ENCODE measurements at places on chromosomes 5 and 9. TPM values are rescaled to one million over a fixed set of nuclear protein-coding genes. Genes with fewer than 3 reads are reported as not detected.
A peak's percentile ranks its signal among the peaks of the same experiment; 100 is the strongest.

The CDH9 gene
- not detected for total RNA-seq

DNA sequence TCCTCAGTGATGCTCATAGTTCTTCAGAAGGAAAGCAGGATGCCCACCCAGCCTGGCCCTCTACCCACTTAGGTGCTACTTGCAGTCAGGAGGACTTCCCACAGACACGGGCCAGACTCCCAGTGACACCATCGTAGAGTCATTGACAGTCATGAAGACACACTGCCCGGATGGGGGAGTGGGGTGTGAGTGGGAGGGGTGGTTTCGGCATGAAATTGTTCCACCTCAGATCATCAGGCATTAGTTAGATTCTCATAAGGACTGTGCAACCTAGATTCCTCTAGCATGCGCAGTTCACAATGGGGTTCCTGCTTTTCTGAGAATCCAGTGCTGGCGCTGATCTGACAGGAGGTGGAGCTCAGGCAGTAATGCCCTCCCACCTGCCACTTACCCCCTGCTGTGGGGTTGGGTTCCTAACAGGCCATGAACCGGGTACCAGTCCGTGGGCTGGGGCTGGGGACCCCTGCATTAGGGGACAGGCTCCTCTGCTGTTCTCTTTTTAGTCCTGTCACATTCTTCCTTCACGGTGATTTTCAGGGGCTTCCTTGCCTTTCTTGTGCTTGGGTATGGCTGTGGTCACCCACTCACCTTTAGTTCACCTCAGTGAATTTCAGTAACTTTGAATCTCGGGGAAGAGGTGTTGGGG is 88.2 kb upstream of the ANKRD55 start:
- no peak overlapping the region for H3K4me3 ChIP-seq
- H3K36me3 ChIP-seq, result no peaks in the 10 kb centered on the region
- no peaks in the 10 kb centered on the region for H3K27me3 ChIP-seq
- no peak overlapping the region for H3K27ac ChIP-seq
- DNase-seq, result no peak

DNA sequence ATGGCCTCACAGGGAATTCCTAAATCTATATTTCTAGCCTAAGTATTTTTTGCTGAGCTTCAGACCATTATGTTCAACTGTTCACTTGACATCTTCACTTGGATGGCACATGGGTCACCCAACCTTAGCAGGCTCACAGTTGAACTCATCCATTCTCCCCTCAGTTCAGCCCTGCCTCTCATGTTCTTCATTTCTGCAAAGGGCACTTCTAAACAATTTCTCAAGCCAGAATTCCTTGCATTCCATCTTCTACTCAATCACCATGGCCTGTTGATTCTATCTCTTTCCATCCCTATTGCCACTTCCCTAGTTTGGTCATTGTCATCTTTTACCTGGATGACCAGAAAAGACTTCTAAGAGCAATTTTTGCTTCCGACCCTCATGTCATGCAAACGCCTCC is 7.3 kb upstream of the RGS3 start:
- peaks cover 33% of the 10 kb centered on the region for H3K4me1 ChIP-seq
- no peak for DNase-seq
- peak overlapping the region; percentile 99 for H3K27ac ChIP-seq
- H3K36me3 ChIP-seq, result no peaks in the 10 kb centered on the region
- no peak overlapping the region for H3K4me3 ChIP-seq
- no peaks in the 10 kb centered on the region for H3K27me3 ChIP-seq

DNA sequence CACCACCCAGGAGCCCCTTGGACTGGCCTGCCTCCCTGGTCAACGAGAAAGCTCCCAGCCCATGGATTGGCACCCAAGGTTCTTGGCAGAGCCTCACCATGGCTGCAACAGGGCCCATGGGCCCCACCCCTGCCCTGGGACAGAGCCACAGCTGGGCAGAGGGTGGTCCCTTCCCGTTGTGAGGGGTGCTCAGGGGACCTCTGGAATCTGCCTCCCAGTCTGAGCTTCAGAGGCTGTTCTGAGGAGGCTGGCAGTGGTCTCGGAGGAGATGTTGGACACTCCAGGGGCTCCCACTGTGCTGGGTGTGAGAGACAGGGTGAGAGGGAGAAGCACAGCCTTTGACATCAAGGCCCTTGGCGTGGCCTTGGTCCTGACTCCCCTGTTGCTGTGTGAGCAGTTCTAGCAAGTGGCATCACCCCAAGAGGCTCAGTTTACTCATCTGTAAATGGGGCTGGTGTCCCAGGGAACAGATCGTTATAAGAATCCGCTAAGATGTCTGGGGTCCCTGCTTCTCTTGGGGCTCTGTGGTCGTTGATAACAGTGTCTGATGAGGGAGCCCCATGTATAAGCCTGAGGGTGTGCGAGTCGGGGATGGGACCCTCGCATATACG is 33.0 kb downstream of the LHX3 start:
- no peak overlapping the region for H3K27ac ChIP-seq
- no peak for DNase-seq
- peaks cover 4% of the 10 kb centered on the region for H3K4me1 ChIP-seq
- H3K27me3 ChIP-seq, result no peaks in the 10 kb centered on the region
- H3K4me3 ChIP-seq, result no peak overlapping the region
- H3K36me3 ChIP-seq, result no peaks in the 10 kb centered on the region

The BOD1 gene
- 94.9 TPM for total RNA-seq

- H3K27me3 ChIP-seq, result no peaks in the 10 kb centered on the region
- H3K4me3 ChIP-seq, result no peak overlapping the region
- no peaks in the 10 kb centered on the region for H3K36me3 ChIP-seq
- no peaks in the 10 kb centered on the region for H3K4me1 ChIP-seq
Measured at GRCh38 chr5:109309326-109310063, 100.3 kb downstream of the PJA2 start.

The AMBP gene
- total RNA-seq, result not detected

DNA sequence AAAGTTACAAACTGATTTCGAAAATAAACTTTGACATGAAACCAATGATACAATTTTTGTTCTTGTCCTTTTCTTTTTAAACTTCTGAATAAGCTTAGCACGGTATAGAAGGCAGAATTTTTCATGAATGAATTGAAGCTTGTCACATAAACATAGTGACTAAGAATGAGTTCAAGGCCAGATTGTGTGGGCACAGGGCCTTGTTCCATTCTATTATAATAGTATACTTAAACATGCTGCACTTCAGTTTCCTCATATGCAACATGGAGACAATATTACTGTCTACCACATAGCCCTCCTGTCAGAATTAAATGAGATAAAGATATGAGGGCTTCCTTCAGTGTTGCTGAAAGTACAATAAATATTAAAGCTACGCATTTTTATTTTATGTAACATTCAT is 204.2 kb upstream of the HAPLN1 start:
- H3K27ac ChIP-seq, result peak overlapping the region; percentile 89
- H3K4me3 ChIP-seq, result no peak overlapping the region
- DNase-seq, result no peak
- H3K27me3 ChIP-seq, result no peaks in the 10 kb centered on the region
- H3K4me1 ChIP-seq, result peaks cover 33% of the 10 kb centered on the region

DNA sequence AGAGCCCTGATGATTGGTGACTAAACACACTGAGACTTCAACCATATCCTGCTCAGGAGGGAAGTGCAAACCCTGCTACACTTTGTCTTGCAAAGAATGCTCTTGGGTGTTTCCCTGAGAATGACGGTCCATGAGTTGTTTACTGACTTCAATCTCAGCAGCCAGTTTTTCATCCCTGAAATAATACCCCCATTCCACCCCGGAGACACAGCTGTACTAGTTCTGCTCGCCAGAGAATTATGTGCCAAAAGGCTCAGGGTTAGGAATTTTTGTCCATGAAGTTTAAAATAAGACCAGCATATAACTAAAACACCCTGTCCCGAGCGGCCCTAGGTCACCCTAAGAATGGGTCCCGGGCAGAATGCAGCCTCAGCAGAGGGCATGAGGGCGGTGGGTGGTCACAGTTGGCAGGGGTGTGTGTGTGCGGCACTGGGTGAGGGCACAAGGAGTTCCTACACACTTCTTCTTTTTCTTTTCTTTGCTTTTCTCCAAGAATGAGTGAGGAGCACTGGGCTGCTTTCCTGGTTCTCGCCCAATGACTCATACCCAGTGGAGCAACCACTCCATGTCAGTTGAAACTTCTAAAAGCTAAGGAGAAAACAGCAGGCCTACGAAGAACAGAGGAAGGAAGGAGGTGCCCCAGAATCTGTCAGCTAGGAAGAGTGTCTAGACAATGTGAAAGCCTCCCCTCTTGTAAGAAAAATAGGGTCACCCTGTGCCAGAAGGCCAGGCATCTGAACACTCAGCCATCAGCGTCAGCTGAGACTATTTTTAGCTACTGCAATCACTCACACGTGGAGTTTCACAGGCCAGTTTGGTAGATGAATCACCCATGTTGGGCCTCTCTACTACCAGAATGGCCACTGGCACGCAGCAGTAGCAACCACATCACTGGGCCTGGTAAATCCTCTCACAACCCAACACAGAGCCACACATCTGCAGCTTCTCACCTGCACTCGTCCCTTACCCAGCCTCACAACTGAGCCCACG is 105.9 kb downstream of the DPYSL3 start:
- H3K4me3 ChIP-seq, result no peak overlapping the region
- no peaks in the 10 kb centered on the region for H3K27me3 ChIP-seq
- peak; percentile 98 for DNase-seq

- H3K4me3 ChIP-seq, result no peak overlapping the region
- H3K27ac ChIP-seq, result no peak overlapping the region
- H3K36me3 ChIP-seq, result no peaks in the 10 kb centered on the region
- H3K4me1 ChIP-seq, result no peaks in the 10 kb centered on the region
- DNase-seq, result no peak
Measured at GRCh38 chr5:113871972-113872371, 358.5 kb downstream of the YTHDC2 start.

The CDH6 gene
- total RNA-seq, result 0.04 TPM

The IL5 gene
- total RNA-seq, result not detected

GRCh38 chr9:17005056-17005823 is 129.6 kb upstream of the CNTLN start:
- no peak overlapping the region for H3K4me3 ChIP-seq
- H3K27me3 ChIP-seq, result no peaks in the 10 kb centered on the region
- no peak overlapping the region for H3K27ac ChIP-seq
- DNase-seq, result peak; percentile 86
- no peaks in the 10 kb centered on the region for H3K36me3 ChIP-seq

The CDX1 gene
- not detected for total RNA-seq

The RNF208 gene
- 19.3 TPM for total RNA-seq

GRCh38 chr5:7518947-7519560 is 123.1 kb downstream of the ADCY2 start:
- DNase-seq, result no peak
- no peak overlapping the region for H3K4me3 ChIP-seq
- no peaks in the 10 kb centered on the region for H3K4me1 ChIP-seq
- no peaks in the 10 kb centered on the region for H3K36me3 ChIP-seq

- H3K27ac ChIP-seq, result no peak overlapping the region
- no peaks in the 10 kb centered on the region for H3K27me3 ChIP-seq
- H3K4me3 ChIP-seq, result no peak overlapping the region
- no peaks in the 10 kb centered on the region for H3K36me3 ChIP-seq
Measured at GRCh38 chr5:67855523-67855922, 360.0 kb upstream of the PIK3R1 start.

GRCh38 chr5:160887780-160888179 is 35.8 kb upstream of the ATP10B start:
- H3K4me3 ChIP-seq, result no peak overlapping the region
- H3K4me1 ChIP-seq, result no peaks in the 10 kb centered on the region
- no peak for DNase-seq
- no peaks in the 10 kb centered on the region for H3K36me3 ChIP-seq

The ELOVL7 gene
- total RNA-seq, result 0.42 TPM

The FLT4 gene
- 5.3 TPM for total RNA-seq

GRCh38 chr9:92094655-92095054 is 20.6 kb downstream of the SPTLC1 start:
- no peaks in the 10 kb centered on the region for H3K36me3 ChIP-seq
- no peak for DNase-seq
- no peak overlapping the region for H3K27ac ChIP-seq
- H3K4me1 ChIP-seq, result peaks cover 8% of the 10 kb centered on the region

The HTR4 gene
- 2.3 TPM for total RNA-seq

The LTC4S gene
- 10.2 TPM for total RNA-seq

DNA sequence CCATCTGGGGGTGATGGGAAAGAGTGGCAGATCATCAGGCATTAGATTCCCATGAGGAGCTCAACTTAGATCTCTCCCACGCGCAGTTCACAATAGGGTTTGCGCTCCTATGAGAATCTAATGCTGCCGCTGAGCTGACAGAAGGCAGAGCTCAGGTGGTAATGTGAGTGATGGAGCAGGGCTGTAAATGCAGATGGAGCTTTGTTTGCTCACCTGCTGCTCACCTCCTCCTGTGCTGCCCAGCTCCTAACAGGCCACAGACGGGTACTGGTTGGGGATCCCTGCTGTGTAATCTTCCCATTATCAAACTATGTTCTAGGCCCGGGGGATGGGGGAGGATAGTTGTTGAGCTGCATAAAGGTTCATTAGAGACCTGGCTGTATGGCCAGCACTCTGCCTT is 58.4 kb downstream of the UGCG start:
- H3K36me3 ChIP-seq, result no peaks in the 10 kb centered on the region
- DNase-seq, result no peak
- no peaks in the 10 kb centered on the region for H3K27me3 ChIP-seq
- H3K4me1 ChIP-seq, result peaks cover 10% of the 10 kb centered on the region
- H3K27ac ChIP-seq, result no peak overlapping the region

GRCh38 chr5:68289498-68289897 is 73.9 kb downstream of the PIK3R1 start:
- H3K4me1 ChIP-seq, result peaks cover 44% of the 10 kb centered on the region
- H3K27ac ChIP-seq, result peak overlapping the region; percentile 93
- H3K27me3 ChIP-seq, result no peaks in the 10 kb centered on the region

DNA sequence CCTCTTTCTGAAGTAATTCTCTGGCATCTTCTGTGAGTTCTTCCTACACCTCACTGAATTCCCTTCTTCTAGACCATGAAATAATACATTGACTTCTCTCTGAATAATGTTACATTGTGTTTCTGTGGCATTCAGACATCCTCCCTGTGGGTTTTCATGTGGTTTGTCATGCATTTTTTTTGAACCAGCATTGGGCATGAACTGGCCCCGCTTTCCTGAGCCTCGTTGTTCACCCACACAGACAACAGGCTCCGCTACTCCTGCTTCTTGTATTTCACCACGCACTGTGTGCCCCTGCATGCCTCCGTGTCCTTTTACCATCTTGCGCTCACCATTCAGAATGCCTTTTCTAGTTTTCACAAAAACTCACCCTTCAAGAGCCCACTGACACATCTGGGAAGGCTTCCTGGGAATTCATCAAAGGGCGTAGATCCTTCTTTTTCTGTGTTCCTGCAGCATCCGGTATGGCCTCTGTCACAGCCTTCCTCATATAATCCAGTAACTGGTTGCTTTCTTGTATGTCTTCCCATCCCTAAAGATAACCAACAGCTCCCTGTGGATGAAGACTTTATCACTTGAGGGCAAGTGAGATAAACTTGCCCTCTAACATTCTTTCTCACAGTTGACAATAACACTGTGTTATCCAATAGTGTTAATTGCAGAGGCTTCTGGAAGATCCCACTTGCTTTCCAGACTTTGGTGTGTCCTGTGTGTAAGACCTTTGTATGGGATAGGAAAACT is 51.5 kb upstream of the ADAMTSL1 start:
- peak overlapping the region; percentile 69 for H3K27ac ChIP-seq
- DNase-seq, result no peak
- H3K4me3 ChIP-seq, result no peak overlapping the region
- no peaks in the 10 kb centered on the region for H3K27me3 ChIP-seq
- H3K36me3 ChIP-seq, result no peaks in the 10 kb centered on the region

The SLC46A2 gene
- total RNA-seq, result not detected
